EL (cell line): ENCODE measurements at places on chromosomes 1 and 21.

- peak; percentile 80 for DNase-seq
These were observed 167.4 kb downstream of the LRRC40 start for GRCh38 chr1:70038025-70038424.

DNA sequence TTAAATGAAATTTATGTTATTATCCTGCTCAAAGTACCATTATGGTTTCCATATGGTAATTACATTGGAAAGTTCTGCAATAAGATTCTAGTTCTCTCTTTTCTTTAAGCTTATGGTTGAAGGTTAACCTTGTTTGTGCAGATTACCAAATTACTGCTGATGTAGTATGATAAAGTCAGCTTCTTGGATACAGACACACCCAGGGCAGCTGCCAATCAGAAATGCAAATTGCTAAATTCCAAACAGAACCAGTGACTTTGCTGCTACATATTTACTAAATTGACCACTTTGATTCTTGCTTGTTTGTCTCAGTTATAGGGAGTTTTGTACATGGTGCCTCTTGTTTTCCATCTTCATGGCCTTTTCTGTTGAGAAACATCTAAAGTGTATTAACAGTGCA, 26.5 kb downstream of the GNAT2 start:
- no peak for DNase-seq

DNA sequence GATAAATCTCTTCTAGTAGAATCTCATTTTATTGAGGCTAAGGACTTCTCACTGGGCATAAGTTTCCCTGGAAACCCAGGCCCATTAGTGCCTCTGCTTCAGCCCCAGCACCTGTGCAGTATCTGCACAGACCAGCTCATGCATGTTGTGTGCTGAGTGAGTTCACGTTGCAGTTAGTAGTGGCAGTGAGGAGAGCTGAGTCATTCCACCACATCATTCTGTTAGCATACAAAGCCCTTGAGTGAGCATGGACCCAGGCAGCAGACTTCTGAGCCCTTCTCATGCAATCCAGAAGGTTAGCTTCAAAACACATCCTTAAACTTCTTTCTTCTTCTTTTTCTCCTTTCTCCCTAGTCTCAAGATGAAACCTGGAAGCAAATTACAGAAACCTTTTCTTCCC, 45.8 kb upstream of the NTPCR start:
- peak; percentile 68 for DNase-seq

- DNase-seq, result no peak
These were observed 86.0 kb downstream of the CCDC185 start for GRCh38 chr1:223479261-223479660.

DNA sequence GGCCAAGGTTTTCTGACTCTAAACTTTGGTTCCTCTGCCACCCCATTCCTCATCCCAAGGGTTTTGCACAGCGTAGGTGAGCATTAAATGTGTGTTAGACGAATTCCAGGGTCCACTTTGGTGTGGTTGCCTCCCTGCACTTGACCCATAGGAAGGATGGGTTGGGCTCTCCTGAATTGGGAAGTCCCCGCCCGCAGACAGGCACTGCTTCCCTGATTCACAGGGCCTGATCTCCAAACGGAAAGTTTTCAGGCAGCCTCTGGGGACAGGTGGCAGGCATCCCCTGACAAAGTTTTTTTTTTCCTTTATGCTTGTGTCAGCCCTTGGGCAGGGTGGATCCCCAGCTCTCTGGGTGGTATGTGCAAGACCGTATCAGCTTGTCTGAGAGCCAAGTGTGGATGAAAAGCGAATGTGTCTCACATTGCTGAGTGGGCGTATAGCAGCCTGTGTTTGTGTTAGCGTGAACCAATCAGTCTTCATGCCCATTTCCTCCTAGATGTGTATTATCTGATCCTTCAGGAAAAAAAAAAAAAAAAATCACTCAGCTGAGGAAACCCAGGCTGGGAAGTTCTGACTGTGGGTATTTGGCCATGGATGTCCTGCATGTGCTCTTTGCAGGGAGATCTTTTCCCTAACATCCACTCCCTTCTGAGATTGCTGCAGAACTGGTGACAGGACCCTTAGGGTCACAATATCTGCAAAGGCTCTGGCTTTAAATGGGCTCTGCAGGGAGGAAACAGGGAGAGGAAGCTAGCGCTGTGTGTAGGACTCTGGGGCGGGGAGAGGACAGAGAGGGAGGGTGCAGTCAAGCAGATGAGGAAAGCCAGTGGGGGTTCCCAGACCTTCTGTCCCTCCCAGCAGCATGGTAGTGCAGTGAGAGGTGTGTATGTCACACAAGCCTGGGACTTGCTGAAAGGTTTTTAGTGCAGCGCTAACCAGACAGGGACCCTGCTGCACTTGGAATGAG, 42.2 kb upstream of the TRABD2B start:
- DNase-seq, result no peak

DNA sequence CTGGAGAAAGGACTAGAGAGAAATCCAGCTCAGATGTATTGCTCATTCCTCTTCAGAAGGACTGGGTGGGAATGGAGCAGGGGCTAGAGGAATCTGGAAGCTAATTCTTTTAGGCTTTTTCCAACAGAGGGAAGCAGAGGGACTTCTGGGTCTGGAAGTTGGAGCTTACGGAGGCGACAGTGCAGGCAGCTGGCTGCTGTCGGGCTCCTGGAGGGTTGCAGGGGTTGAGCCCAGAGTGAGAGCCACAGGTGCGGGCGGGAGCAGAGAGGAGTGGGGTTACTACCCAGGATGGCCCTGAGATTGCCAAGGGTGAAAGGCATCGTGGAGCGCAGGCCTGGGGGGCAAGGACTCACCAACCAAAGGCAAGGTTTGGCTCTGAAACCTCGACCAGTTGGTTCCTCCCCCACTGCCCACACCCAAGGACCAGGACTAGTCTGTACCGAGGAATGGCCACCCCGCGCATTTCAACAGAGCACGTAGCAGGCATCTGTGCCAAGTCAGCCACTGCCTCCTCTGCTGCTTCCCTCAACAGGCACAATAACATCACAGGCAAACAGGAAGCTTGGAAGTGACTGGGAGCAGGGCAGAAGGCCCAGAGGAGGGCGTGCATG, 22.7 kb upstream of the EDN2 start:
- DNase-seq, result no peak

DNA sequence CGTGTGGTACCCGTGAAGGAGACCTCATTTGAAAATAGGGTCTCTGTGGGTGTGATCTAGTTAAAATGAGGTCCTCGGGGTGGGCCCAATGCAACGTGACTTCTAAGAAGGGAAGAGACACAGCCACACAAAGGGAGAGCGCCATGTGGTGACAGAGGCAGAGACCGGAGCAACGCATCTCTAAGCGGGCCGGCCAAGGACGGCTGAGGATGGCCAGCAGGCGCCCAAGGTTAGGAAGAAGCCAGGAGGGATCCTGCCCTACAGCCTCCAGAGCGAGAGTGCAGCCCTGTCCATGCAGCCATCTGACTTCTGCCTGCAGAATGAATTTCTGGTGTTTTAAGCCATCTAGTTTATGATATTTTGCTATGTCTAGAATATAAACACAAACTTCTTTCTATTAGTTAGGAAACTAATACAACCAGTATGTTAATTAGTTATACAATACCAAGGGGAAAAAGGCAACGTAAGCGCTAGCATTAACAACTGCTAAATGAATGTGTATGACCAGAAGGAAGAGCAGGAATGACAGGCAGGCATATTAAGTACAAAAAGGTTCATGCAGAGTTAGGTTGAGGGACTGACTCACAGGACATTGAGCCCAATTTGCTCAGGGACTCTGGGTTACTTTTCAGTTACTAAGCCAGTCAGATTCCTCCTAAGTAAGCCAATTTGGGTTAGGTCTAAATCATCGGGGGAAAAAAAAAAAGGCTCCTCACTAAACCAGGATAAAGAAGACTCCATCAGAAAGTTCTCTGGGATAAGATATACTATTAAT, 4.1 kb downstream of the CEP104 start:
- DNase-seq, result no peak

- DNase-seq, result no peak
These were observed 35.2 kb downstream of the RAP1A start for GRCh38 chr1:111654839-111655238.

- no peak for DNase-seq
These were observed 928 bp downstream of the SLC6A17 start for GRCh38 chr1:110151175-110151669.

GRCh38 chr1:58397187-58397820, 149.2 kb downstream of the OMA1 start:
- peak; percentile 93 for DNase-seq

GRCh38 chr1:71071720-71072119, 9.1 kb downstream of the ZRANB2 start:
- DNase-seq, result no peak

DNA sequence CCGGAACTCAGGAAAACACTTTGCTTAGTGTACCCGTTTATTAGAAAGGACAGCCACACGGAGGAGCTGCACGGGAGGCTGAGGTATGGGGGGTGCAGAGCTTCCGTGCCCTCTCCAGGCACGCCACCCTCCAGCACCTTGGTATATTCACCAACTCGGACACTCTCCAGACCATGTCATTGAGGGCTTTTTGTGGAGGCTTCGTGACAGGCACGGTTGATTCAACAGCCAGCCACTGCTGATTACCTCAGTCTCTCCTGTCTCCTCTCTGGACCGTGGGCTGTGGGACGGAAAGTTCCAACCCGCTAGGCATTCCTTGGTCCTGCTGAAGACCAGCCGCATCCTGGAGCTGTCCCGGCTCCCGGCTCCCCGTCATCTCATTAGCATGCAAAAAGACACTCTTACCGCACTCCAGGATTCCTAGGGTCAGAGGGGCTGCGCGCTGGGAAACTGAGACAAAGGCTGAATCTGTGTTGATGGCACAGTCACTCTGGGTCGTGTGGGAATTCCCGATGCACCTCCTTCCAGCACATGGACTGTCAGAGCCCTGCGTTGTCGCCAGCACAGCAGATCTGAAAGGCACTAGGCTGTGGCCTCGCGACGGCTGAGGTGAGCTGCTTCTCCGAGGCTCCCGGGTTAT, 65.6 kb downstream of the PRKCZ start:
- peak; percentile 28 for DNase-seq

DNA sequence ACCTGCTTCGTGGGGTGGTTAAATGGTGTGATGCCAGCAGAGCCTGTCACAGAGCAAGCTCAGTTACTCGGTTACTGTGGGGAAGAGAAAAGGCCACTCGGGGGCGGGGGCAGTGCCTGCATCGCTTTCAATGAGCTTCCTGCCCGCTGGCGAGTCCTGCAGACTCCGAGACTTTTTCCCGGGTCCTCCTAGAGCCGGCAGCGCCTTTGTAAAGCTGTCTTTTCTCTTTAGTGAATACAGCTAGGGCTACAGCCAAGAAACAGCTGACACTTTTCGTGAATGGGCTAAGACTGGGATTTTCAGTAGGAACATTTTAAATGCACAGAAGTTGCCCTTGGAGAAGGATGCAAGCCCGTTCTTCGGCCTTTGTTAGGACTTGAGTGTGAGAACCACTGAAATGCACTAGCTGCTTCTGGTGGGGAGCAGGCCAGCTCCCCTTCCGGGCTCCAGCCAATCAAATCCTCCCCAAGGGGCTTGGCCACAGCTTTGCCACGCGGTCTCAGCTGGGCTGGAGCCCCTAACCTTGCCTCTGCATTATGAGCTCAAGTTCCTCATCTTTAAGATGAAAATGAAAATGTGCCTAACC, 23.4 kb upstream of the EFHD2 start:
- DNase-seq, result no peak

GRCh38 chr1:35783055-35783583, 13.3 kb upstream of the CLSPN start:
- DNase-seq, result no peak

GRCh38 chr1:163661391-163661790, 339.6 kb downstream of the NUF2 start:
- DNase-seq, result no peak

GRCh38 chr1:167602840-167603239, 27.2 kb upstream of the RCSD1 start:
- DNase-seq, result no peak

GRCh38 chr1:112933820-112934571, 22.0 kb downstream of the SLC16A1 start:
- no peak for DNase-seq

- DNase-seq, result no peak
These were observed 20.6 kb downstream of the PYHIN1 start for GRCh38 chr1:158951956-158952355.

DNA sequence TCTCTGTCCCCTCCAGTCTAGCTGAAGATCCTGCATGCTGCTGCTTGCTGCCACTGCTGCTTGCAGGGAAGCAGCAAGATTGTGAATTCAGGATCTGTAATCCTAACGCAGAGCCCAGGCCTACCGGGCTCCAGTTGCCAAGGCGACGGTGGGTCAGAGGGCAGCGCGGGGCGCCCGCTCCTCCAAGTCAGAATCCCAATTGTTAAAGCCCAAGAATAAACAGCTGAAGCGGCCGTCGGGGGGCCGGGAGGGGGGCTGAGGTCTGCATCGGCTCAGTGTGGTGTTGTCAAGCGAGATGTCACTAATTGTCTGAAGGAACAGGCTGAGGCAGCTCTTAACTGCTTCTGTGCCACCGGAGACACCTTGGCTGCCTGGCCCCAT, 36.8 kb downstream of the AHDC1 start:
- DNase-seq, result no peak

GRCh38 chr21:27759091-27759659, 792.3 kb upstream of the ADAMTS5 start:
- peak; percentile 19 for DNase-seq

DNA sequence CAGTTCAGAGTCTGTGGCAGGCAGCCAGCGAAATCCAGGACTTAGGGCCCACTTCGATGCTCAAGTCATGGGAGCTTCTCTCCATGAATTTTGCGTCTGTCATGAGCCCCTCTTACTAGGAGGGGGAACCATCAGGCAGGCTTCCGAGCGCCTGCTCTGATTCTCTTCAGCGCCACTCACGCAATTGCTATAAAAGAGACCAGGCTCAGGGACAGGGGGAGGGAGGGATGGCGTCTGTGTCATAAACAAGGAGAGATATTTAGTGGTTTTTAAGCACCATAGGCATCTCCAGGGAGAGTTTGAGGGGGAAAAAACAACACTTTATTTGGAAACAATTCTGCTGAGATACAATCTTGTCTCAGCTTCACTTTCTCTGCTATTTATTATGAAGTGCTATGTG, 60.6 kb downstream of the NAV1 start:
- DNase-seq, result no peak

GRCh38 chr1:51032936-51033335, 62.9 kb downstream of the CDKN2C start:
- no peak for DNase-seq

- peak; percentile 46 for DNase-seq
These were observed 868 bp downstream of the C1orf21 start for GRCh38 chr1:184387476-184388318.

- DNase-seq, result no peak
These were observed 286.7 kb downstream of the PTPRC start for GRCh38 chr1:198925567-198925966.

DNA sequence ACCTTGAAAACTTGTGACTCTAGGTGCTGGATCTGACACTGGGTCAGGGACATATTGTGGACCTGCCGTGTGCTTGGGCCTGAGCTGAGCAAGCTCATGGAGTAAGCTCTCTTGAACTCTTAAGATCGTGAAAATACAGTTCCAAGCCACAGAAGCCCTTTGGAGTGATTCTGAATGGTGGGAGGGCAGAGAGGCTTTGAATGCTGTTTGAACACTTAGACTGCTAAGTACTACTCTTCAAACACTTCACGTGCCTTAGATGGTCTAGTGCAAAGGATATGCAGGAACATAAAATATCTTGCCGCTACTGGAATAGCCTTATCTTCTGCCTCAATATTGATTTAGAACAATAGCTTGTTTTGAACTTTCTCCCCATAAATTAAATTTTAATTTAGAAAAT, 21.6 kb downstream of the ROR1 start:
- no peak for DNase-seq
